ENCODE measurements at places on chromosomes 13 and 19.

DNA sequence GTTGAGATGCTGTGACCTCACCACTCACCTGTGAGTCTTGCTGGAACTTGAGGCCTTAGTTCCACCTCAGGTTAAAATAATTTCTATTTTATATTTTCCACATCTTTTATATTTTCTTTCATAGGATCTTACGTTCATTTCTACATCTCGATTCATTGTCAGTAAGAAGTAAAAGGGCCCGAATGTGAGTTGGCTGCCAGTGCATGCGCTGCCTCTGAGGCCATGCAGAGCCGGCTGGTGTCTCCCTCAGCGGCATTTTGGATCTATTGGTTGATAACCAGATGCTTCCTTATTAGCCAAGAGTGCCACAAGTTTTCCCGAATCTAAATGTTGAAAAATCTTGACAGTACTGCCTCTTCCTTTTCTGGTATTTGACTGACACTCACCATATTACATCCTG, 347.3 kb downstream of the TEX29 start:
- no peak for DNase-seq

DNA sequence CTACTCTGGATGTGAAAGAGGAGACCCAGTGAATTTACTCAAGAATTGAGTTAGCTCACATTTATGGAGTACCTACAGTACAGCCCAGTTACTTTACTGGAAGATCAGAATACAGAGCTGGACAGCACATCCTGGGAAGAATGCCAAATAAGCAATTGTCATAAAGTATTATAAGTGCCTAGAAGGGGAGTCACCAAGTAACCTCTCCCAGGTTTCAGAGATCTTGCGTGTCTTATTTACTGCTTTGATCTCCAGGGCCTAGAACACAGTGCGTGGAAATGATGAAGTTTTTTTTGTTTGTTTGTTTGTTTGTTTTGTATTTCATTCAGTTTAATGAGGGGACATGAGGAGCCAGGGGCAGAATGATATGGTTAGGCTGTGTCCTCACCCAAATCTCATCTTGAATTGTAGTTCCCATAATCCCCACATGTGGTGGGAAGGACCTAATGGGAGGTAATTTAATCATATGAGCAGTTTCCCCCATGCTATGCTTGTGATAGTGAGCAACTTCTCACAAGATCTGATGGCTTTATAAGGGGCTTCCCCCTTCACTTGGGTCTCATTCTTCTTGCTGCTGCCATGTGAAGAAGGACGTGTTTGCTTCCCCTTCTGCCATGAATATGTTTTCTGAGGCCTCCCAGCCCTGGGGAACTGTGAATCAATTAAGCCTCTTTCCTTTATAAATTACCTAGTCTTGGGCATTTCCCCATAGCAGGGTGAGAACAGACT, 5.2 kb downstream of the GARRE1 start:
- no peak for DNase-seq

GRCh38 chr19:10602330-10603083, 15.4 kb upstream of the AP1M2 start:
- no peak for DNase-seq

- DNase-seq = no peak
Observed at GRCh38 chr19:32230441-32230840, 115.0 kb upstream of the ZNF507 start.

- DNase-seq = no peak
Observed at GRCh38 chr19:41064974-41065569, 23.2 kb upstream of the CYP2A13 start.

- no peak for DNase-seq
Observed at GRCh38 chr19:34838753-34839431, 65.9 kb upstream of the ZNF599 start.

DNA sequence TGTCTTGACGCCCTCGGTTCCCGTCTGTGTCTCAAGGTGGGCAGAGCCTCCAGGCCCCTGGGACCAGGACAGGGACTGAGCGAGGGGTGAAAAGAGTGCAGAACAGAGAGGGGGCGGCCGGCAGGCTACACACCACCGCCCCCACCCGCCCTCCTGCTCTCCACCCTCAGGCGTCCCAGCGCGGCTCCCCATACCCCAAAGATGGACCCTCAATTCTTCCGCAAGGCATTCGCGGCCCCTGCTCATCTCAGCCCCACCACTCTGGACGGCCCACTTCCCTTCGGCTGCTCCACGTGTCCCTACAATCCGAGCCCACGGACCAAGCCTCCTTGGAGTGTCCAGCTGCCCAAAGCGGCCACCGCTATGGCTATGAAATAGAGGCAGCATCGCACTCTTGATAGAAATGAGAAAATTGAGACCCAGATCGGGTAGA, 1.8 kb downstream of the KLF16 start:
- DNase-seq = no peak
